Keratinocyte (primary cell): ENCODE measurements at places on chromosomes 4 and X. TPM values are rescaled to one million over a fixed set of nuclear protein-coding genes. Genes with fewer than 3 reads are reported as not detected.

P2RY8 gene
- polyA plus RNA-seq, result not detected in 3 replicates

ETDB gene
- not detected in 3 replicates for polyA plus RNA-seq

HNRNPD gene
- 30.3 to 91.3 TPM (median 68.1 TPM) in 3 replicates for polyA plus RNA-seq

GSX2 gene
- polyA plus RNA-seq, result not detected in 3 replicates

FABP2 gene
- polyA plus RNA-seq, result not detected in 3 replicates

DCAF4L1 gene
- 0.16 to 0.75 TPM (median 0.46 TPM) in 3 replicates for polyA plus RNA-seq

GUF1 gene
- 11.9 to 24.3 TPM (median 16.8 TPM) in 3 replicates for polyA plus RNA-seq

MAGEB2 gene
- polyA plus RNA-seq, result not detected in 3 replicates
